ENCODE measurements at places on chromosomes 3 and 15.

DNA sequence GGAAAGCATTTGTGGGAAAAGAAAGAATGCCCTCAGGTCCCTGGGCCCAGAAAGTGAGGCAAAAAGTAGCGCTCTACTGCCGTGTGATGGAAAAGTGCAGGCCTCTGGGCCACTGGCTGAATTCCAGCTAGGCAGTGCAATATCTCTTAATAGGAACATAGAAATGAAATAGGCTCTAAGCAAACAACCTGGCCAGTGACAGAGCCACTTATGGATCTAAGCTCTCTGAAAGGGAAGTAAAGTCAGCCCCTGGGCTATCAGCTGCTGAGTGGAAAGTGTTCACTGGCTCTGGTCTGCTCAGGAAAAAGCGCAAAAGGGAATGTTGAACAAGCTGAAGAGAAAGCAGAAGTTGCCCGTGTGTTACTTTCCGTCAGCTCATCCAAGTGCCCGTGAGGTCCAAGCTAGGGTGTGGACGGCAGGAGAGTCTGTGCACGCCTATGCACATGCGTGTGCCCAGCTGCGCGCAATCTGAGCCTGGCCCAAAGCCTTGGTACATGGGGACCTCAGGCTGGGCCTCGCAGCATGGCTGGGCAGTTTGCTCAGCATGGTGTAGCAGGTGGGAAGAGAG is 74.0 kb upstream of the RAD18 start:
- DNase-seq = no peak

- DNase-seq = no peak
Observed at GRCh38 chr3:44338828-44339127, 212 bp downstream of the TCAIM start.

DNA sequence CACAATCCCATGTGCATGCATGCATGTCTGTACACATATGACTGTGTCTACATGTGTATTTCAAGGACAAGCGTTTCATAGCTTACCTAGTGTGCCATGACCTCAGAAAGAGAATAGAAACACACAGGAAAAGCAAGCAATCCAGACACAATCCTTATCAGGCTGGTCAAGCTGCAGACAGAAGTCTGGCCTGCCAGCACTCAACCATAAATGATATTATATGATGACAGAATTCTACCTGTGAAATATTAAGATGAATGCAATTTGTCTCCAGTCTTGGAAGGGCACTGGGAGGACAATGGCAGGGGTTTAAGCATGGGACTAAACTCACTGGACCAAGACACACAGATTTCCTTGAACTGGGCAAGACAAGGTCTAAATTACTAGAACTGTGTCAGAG is 50.9 kb upstream of the ARL6 start:
- no peak for DNase-seq

GRCh38 chr3:17771177-17772017 is 29.0 kb upstream of the TBC1D5 start:
- no peak for DNase-seq

GRCh38 chr3:157423337-157423736 is 13.3 kb upstream of the PTX3 start:
- no peak for DNase-seq

DNA sequence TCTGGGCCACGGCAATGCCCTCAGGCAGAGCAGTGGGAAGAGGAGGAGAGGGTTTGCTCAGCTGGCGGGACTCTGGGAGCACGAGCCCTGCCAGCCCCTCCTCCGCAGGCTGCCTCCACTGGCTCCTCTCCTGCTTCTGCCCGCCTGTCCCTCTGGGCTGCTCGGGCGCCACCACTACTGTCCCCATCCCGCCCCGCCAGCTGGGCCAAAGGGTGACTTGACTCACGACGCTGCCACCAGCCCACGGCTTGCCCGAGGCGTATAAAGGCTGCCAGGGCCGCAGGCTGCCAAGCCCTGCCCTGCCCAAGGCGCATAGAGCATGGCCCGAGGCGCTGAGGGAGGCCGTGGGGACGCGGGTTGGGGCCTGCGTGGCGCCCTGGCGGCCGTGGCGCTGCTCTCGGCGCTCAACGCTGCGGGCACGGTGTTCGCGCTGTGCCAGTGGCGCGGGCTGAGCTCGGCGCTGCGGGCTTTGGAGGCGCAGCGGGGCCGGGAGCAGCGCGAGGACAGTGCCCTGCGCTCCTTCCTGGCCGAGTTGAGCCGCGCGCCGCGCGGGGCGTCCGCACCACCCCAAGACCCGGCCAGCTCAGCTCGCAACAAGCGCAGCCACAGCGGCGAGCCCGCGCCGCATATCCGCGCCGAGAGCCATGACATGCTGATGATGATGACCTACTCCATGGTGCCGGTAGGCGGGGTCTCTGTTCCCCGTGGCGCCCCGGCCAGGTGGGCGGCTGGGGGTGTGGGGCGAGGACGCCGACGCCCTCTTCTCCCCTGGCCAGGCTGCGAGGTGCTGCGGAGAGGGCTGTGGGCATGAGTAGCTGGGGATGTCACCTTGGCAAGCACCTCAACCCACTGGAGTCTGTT is at the start of gene GLDN:
Gene GLDN, plus strand, starts transcription at position 290 of the 861 bp plus-strand sequence. Its CDS starts 30 bp downstream, at position 320.
- no peak for DNase-seq

- no peak for DNase-seq
Observed at GRCh38 chr3:178586076-178586475, 49.8 kb downstream of the KCNMB2 start.

Measured in T-helper 2 cell (primary cell).